ENCODE measurements at places on chromosomes 5 and 9.

DNA sequence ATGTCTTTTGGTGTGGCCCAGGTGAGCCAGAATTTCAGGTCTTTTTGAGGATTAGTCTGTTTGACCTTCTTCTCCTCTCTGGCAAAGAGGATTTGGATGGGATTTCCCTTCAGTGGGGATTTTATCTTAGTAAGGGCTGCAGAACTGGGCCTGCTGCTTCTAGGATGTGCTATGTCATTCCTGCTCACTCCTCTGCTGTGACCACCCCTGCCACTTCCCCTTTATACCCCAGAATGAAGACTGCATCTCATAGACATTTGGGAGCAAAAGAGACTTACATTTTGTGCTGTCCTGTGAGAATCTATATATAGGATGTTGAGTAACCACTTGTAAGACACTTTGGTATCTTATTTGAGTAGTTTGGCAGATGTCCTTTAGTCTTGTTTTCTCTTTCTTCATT is 76.2 kb downstream of the ARHGAP26 start:
- H3K27me3 ChIP-seq, result no peaks in the 10 kb centered on the region
- peaks cover 4% of the 10 kb centered on the region for H3K36me3 ChIP-seq
- H3K4me3 ChIP-seq, result no peak overlapping the region
- peak overlapping the region; percentile 15 for H3K27ac ChIP-seq
- no peak for DNase-seq
- peaks cover 43% of the 10 kb centered on the region for H3K4me1 ChIP-seq

- peaks cover 18% of the 10 kb centered on the region for H3K4me1 ChIP-seq
- no peak overlapping the region for H3K27ac ChIP-seq
- no peaks in the 10 kb centered on the region for H3K27me3 ChIP-seq
- no peak overlapping the region for H3K4me3 ChIP-seq
- no peaks in the 10 kb centered on the region for H3K36me3 ChIP-seq
Measured at GRCh38 chr5:1320436-1321344, 24.2 kb downstream of the CLPTM1L start.

DNA sequence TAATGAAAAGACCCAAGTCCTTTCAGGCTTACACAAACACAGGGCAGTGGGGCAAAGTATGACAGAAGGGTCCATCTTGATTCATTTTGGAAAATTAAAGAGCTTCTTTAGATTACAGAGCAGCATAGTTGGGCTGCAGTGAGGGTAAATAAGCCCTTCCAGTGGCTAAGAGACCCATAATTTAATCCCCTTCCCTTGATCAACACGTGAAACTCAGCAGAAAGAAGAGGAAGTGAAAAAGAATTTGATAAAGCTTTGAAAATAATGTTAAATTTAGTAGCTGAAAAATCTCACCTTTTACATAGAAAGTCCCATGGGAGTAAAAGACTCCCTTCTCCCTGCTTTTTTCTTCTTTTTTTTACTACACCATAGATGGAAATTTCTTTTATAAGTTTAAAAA is 87.6 kb downstream of the FREM1 start:
- DNase-seq, result no peak
- peaks cover 10% of the 10 kb centered on the region for H3K4me1 ChIP-seq
- no peak overlapping the region for H3K27ac ChIP-seq
- peaks cover 4% of the 10 kb centered on the region for H3K36me3 ChIP-seq

DNA sequence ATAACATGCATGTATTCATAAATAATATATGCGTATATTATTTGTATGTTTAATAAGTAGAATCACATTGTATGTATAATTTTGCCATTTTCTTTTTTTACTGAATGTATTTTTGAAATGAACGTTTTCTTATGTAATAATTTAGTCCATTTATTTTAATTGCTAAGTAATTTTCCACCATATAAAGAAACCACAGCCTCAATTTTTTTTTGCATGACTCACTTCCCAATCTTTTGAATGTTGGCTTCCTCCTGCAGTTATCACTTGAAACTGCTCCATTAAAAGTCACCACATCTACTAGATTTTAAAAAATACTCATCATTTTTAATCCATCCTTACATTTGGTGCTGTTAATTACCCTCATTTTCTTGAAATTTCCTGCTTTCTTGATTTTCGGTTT is 363.3 kb upstream of the MEF2C start:
- H3K27ac ChIP-seq, result no peak overlapping the region
- H3K4me1 ChIP-seq, result peaks cover 25% of the 10 kb centered on the region
- H3K4me3 ChIP-seq, result no peak overlapping the region
- DNase-seq, result no peak
- H3K27me3 ChIP-seq, result no peaks in the 10 kb centered on the region
- peaks cover 7% of the 10 kb centered on the region for H3K36me3 ChIP-seq

DNA sequence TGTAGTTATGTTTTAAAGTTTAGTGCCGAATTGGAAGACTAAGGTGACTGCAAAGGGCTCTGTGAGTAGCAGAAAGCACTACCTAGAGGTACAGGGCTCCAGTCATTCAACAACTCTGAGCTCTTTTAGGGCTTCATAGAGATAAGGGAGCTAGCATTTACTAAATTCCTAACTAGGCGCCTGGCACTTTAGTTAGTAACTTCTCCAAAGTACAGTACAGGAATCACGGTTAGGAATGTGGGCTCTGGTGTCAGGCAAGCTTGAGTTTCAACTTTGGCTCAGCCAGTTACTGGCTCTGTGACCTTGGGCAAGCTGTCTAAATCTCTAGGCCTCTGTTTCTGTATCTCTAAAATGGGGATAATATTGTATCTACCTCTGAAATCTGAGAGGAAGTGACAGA is 115.3 kb downstream of the SLIT3 start:
- H3K4me1 ChIP-seq, result no peaks in the 10 kb centered on the region
- no peak overlapping the region for H3K27ac ChIP-seq

GRCh38 chr9:135082536-135082935 is 4.9 kb upstream of the OLFM1 start:
- no peak overlapping the region for H3K27ac ChIP-seq
- peaks cover 52% of the 10 kb centered on the region for H3K27me3 ChIP-seq
- no peak for DNase-seq
- no peaks in the 10 kb centered on the region for H3K36me3 ChIP-seq

DNA sequence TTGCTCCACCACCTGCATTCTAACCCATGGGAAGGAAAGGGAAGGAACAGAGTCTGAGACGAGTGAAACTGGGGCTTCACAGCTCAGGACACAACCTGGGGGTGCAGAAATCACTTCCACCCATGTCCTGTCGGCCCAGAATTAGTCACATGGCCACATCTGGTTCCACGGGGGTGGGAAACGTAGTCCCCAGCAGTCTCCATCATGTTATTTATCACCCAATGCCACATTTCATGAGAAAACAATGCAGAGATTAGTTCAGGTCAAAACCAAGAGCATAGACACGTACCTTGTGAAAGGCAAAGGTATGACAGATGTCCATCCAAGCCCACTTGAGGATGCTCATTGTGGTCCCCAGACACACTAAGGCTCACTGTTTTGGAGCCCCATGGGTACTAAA is 125.1 kb downstream of the MED10 start:
- H3K27ac ChIP-seq, result no peak overlapping the region
- H3K27me3 ChIP-seq, result no peaks in the 10 kb centered on the region
- H3K4me3 ChIP-seq, result no peak overlapping the region
- H3K4me1 ChIP-seq, result no peaks in the 10 kb centered on the region
- DNase-seq, result no peak

- peaks cover 72% of the 10 kb centered on the region for H3K4me1 ChIP-seq
- H3K27ac ChIP-seq, result no peak overlapping the region
- no peaks in the 10 kb centered on the region for H3K27me3 ChIP-seq
- no peak for DNase-seq
Measured at GRCh38 chr9:113618836-113619490, 155.4 kb downstream of the RGS3 start.

DNA sequence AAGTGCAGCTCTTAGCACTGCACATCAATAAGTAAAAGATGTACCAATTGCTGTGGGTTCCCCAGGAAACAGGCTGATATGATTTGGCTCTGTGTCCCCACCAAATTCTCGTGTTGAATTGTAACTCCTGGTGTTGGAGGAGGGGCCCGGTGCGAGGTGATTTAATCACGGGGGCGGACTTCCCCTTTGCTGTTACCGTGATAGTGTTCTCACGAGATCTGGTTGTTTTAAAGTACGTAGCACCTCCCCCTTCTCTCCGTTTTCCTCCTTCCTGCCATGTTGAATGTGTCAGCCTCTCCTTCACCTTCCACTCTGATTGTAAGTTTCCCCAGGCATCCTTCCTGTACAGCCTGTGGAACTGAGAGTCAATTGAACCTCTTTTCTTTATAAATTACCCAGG is 93.2 kb upstream of the ACTBL2 start:
- H3K36me3 ChIP-seq, result no peaks in the 10 kb centered on the region
- no peaks in the 10 kb centered on the region for H3K27me3 ChIP-seq
- H3K27ac ChIP-seq, result no peak overlapping the region
- H3K4me1 ChIP-seq, result no peaks in the 10 kb centered on the region
- DNase-seq, result no peak

DNA sequence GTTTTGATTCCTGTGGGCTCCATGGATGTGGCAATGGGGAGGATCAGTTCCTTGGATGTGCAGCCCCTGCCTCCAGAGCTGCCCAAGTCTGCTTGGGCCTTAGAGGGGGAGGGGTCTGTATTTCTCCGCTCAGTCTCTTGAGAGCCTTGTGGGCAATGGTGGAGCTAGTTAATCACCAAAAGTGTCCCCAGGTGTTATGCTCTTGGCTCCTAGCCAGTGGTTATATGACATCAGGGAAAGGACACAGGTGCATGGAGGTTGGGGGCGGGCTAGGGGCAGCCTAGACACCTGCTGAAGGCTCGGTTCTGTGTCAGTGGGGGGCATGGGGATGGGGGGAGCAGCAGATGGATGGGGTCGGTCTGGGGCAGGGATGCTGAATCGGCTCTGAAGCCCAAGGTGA is 12.4 kb upstream of the ARAP3 start:
- DNase-seq, result no peak
- H3K4me1 ChIP-seq, result peaks cover 11% of the 10 kb centered on the region
- no peak overlapping the region for H3K27ac ChIP-seq
- no peaks in the 10 kb centered on the region for H3K36me3 ChIP-seq
- no peak overlapping the region for H3K4me3 ChIP-seq

- no peak overlapping the region for H3K27ac ChIP-seq
- peaks cover 7% of the 10 kb centered on the region for H3K4me1 ChIP-seq
- H3K4me3 ChIP-seq, result no peak overlapping the region
- DNase-seq, result no peak
Measured at GRCh38 chr9:122209451-122209850, 19.3 kb downstream of the LHX6 start.

DNA sequence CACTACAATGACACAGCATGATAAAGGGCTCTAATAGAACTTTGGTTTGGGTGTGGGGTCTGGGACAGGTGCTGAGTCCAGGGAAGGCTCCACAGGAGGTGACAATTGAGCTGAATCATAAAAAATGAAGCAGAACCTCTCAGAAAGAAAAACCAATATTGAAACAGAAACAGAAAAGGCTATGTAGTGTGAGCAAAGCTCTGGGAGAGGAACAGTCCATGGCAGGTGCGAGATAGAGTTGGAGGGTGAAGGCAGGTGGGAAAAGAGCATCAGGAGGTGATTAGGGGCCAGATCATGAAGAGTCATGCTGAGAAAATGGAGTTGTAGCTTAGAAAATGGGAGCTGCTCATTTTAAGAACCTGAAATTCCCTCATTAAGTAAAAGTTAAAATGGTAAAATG is 164.9 kb downstream of the KCTD16 start:
- H3K4me1 ChIP-seq, result no peaks in the 10 kb centered on the region
- H3K4me3 ChIP-seq, result no peak overlapping the region
- no peak for DNase-seq
- no peaks in the 10 kb centered on the region for H3K27me3 ChIP-seq
- H3K27ac ChIP-seq, result no peak overlapping the region

DNA sequence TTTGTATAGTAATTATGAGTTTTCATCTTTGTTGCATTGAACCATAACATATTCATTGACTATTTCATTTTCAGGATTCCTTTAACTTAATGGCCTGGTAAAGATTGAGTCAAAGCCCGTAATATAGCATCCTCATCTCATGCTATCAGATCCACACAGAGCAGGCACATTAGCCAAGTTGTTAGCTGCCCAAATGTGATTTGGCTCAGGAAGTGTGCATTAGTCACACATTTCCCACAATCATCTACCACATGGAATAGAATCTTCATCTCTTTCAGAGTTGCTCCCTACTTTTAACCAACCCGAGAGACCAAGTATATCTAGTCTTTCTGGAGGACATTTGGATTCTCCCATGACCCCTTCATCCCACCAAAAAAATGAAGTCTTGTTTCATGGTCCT is 481.0 kb upstream of the PTGER4 start:
- no peak overlapping the region for H3K4me3 ChIP-seq
- no peak overlapping the region for H3K27ac ChIP-seq
- H3K4me1 ChIP-seq, result no peaks in the 10 kb centered on the region
- no peaks in the 10 kb centered on the region for H3K27me3 ChIP-seq

DNA sequence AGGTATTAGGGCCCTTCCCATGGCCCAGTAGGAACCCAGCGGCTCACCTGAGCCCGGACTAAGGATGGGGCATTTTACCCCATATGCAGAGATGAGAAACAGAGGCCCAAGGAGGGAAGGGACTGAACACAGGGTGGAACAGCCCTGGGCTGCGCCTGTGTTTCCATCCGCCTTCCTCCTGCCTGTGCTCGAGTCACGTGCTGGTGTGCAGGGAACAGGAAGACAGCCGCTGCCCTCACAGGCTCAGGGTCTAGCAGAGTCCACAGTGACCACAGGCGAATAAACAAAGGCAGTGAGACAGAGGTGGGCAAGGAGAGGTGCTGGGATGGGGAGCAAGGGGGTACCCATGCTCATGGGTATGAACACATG is 129.4 kb downstream of the C9orf50 start:
- no peak overlapping the region for H3K4me3 ChIP-seq
- peaks cover 45% of the 10 kb centered on the region for H3K27me3 ChIP-seq
- no peak overlapping the region for H3K27ac ChIP-seq
- peaks cover 17% of the 10 kb centered on the region for H3K4me1 ChIP-seq
- DNase-seq, result no peak

Data from naive B cell (primary cell).